ENCODE measurements at places on chromosomes 5 and 9.

DNA sequence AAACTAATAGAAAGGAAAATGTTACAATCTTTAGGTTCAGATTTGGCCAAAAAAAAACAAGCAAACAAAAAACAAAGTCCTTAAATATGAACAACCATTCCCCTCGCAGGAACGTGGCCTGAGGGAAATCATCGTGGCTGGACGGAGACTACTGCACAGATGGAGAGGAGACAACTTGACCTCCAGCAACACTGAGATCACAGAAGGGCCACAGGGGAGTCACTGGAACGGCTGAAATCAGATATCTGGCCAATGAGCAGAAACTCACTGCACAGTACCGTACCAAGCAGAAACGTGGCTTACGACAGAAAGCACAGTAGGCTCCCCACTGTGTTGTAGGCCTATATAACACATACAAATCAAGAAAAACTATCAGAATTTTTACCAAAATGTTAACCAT is 27.7 kb downstream of the CAMSAP1 start:
- no peak for DNase-seq

DNA sequence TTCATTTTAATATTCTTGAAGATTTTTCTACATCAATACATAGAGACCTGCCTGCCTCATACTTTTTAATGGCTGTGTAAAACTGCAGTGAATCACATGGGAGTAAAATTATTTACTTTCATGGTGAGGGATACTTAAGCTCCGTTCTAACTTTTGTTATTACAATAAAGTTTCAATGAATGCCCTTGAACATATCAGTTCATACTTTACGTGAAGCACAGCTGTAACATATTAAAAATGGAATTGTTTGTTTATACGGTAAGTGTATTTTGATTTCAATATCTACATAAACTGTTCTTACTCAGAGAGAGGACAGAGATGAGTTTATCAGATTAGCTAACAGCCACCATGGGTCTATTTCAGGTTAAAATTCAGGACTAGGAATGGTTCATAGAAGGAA is 155.1 kb downstream of the NR3C1 start:
- DNase-seq = no peak

GRCh38 chr9:78821126-78821822 is 524.3 kb downstream of the PSAT1 start:
- DNase-seq = no peak

- DNase-seq = no peak
Observed at GRCh38 chr9:116647515-116647809, 39.6 kb upstream of the TRIM32 start.

GRCh38 chr5:87268970-87269377 is 1.3 kb downstream of the RASA1 start:
- DNase-seq = no peak

DNA sequence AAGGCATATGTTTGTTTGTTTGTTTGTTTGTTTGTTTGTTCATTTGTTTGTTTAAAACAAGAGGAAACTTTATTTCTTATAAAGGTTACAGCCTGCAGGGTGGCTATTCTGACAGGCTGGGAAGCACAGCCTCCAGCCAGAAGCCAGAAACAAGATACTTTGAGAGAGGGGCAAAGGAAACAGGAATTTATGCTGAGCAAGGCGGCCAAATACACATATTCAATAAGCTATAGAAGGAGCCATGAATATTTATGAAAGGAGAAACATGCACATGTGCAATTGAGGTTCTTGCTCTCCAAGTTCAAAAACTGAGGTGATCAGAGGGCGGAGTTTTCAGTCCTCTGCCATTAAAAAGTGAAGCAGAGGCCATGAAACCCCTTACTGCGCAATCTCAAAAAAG is 19.6 kb downstream of the KLHL3 start:
- no peak for DNase-seq

DNA sequence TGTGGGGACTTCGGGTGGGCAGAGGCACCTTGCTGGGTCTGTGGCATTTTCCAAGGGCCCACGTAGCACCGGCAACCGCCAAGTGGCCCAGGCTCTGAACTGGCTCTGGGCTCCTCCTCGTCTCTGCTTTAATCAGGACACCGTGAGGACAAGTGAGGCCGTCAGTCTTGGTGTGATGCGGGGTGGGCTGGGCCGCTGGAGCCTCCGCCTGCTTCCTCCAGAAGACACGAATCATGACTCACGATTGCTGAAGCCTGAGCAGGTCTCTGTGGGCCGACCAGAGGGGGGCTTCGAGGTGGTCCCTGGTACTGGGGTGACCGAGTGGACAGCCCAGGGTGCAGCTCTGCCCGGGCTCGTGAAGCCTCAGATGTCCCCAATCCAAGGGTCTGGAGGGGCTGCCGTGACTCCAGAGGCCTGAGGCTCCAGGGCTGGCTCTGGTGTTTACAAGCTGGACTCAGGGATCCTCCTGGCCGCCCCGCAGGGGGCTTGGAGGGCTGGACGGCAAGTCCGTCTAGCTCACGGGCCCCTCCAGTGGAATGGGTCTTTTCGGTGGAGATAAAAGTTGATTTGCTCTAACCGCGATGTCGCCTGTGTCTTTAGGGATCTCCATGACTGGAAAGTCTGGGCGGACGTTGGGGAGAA is 5.8 kb downstream of the DPP7 start:
- DNase-seq = no peak

DNA sequence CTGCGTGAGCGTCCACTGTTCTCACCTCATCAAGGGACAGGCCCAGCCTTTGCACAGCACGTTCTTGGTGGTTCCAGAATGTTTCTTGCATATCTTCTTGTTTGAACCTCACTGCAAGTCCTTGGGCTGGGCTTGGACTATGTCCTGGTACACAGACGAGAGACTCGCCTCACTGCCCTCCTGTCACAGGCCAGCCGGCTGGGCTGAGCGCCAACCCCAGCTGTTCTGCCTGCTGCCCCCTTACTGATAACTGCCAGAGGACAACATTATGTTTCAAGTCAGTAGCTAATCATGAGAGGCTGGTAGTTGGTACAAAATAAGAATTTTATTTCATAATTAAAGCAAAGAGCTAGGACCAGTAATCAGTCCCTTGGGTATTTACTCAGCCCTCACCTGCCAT is 52.8 kb upstream of the LRRTM2 start:
- no peak for DNase-seq

DNA sequence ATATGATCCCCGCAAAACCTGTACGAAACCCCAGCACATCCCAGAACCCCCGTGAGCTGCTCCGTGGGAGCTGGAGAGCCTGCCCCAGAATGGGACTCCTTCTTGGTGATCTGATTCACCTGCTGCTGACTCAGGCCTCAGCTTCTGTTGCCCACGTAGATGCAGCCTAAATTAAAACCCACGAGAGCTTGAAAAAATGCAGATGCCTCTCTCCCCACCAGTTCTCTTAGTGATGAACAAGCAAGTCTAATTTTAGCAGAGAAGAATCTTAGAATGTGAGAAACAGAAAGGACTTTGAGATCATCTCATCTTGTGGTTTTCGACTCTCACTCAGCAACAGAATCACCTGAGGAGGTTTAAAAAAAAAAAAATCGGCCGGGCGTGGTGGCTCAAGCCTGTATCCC is 57.6 kb downstream of the TMOD1 start:
- no peak for DNase-seq

DNA sequence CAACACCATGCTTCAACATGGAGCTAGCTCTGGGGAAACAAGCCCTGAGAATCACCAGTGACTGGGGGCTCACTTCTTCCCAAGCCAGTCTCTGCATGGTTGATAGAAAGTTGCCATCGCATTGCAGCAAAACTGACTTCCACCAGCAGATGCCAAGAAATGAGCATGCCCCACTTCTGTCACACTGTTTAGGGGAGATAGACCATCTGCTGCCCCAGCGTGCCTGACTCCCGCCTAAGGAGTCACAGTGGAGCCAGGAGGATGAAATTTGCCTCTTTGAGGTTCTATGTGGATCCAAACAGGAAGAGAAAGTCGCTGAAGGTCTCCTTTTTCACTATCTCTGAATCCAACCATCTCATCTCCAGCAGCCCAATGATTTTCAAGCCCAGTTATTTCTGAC is 116.7 kb upstream of the SLIT3 start:
- DNase-seq = no peak

GRCh38 chr5:130796902-130797301 is 368.2 kb downstream of the HINT1 start:
- no peak for DNase-seq

DNA sequence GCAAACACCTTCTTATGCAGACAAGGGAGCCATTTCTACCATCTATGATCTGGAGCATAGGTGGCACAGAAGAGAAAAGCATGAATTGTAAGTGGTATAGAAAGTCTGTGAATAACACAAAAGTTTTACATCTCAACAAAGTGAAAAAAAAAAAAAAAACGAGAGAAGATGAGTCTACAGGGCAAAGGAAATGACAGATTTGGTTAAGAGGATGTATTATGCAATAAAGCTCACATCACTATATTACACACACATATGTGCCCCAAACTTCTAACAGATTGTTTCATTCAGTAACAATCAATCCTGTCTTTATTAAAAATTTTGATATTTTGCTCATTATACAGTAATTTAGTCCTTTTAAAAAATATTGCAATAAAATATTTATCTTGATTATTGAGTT is 49.8 kb downstream of the CERT1 start:
- no peak for DNase-seq

DNA sequence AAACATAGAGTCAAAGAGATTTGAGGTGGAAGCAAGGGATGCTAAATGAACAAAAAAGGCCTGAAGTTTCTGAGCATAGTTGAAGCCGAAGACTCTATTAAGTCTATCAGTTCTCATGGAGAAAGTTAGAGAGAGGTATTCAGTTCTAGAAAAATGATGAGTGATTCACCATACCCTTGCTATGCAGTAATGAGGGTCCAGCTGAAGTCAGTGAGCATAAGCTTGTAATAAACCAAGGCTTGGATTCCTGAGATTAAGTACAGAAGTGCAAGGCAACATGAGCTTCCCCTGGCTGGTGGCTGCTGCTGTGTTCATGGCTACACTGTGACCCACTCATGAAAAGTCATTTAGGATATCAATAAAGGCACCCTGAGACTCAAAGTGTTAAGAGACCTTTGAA is 129.7 kb upstream of the MTAP start:
- no peak for DNase-seq

DNA sequence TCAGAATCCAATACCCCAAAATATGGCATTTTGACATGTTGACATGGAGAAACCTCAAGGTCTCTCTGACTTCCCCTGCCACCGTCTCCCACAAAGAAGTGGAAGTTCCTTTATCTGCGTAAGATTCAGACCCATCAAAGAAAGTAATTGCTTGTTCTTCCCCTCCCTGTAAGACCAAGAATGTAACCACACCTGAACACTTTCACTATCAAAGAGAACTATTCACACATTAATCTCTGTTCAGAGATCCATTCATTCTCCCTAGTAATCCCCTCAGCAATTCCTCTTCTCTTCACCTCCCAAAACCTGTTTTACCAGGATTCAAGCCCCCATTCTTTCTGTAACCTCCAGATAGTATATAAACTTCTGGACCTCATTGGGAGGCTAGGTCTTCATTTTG is 4.1 kb upstream of the SLC1A1 start:
- no peak for DNase-seq

DNA sequence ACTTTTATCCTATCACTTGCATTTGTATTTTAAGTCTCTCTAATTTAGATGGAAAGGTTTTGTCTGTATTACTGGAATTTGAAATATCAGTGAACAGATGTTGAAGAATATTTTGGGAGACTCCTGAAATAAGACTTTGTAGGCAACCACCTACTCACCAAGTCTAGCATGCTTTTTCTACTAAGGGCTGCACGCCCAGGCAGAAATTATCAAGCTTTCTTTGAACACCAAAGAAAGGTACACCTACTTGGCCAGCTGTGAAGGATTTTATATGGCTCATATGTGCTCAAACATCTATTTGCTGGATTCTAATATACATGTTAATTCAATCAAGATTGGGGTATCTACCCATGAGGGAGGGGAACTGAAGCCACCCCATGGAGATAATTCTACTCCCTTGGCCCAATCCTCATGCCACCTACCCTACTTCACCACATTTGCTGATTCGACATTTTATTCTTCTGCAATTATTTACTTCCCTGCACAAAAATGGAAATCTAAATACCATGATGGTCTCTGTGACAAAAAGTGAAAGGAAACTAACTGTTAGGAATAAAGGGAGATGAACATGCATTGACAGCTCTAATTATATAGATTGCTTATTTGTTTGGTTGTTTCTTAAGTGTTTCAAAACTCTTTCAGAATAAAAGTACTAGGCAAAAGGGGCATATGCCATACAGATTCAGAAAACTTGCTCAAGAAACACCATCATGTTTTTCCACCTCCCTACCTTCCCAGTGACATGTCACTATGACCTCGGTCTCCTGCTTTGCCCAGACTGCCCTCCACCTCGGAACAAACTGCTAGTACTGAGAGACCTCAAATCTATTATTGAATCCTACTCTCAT is 895 bp upstream of the MYOT start:
- DNase-seq = no peak

GRCh38 chr5:178428341-178429155 is 161.6 kb downstream of the COL23A1 start:
- no peak for DNase-seq

GRCh38 chr9:124487260-124488182 is 19.7 kb downstream of the NR5A1 start:
- no peak for DNase-seq

DNA sequence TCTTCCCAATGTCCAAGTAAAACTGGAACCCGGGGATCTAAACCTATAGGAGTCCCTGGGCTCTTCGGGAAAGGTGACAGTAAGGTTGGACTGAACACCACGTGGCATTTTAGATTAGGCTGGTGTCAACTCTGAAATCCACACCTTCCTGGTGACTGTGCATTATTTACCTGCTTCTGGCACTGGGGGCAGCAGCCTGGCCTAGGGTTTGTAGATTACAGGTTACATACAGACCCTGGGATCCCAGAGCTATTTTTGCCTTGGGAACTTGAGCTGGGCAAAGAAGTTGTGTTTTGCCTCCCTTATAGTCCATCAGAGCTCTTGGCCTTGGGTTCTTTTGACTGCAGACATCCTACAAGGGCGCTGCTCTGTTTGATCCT is 173.2 kb downstream of the DAB2IP start:
- no peak for DNase-seq

DNA sequence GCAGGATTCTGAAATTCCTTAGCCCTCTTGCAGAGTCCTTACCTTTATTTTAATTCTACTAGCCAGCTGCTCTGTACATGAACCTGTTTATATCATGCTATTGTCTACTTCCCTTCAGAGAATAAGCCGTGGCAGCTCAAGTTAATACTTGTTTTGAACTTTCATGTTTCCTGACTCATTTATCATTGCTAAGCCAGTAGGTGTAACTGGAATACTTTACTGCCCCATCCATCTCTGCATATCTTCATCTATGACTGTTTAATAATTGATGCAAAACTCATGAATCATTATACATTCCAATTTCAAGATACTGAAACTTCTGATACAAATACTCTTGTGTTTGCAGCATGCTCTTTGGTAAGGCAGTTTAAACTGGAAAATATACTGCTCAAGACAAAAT is 174.7 kb downstream of the PPP2R2B start:
- no peak for DNase-seq

DNA sequence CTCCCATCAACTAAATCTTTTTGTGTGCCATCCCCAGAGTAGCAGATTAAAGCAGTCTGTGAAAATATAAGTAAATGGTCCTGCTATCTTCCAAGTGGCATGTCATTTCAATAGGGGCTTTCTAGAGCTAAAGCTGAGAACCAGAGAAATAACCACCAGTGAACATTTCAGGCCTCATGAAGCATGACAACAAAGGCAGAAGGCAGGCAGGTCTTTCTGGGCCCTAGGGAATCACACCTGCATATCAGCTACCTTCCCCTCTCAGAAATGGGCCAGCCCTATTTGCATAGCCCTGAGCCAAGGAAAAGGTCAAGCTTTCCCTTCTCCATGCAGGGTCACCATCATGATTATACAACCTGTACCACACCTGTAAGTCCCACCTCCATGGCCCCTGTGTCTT is 205.3 kb downstream of the DEPDC1B start:
- no peak for DNase-seq

GRCh38 chr5:36200513-36200912 is 41.2 kb downstream of the NADK2 start:
- DNase-seq = no peak

Data from activated CD8-positive, alpha-beta T cell treated with anti-CD3 and anti-CD28 coated beads, Interleukin-2, amount 10 ng/mL, durations not matched to agents 7 days and 5 days (primary cell).